ENCODE measurements at places on chromosomes 7 and 10. TPM values are rescaled to one million over a fixed set of nuclear protein-coding genes. Genes with fewer than 3 reads are reported as not detected.
A peak's percentile ranks its signal among the peaks of the same experiment; 100 is the strongest.

The TAS2R3 gene
- 0.47 TPM for total RNA-seq

The NRF1 gene
- total RNA-seq: 14.8 TPM

The ZNF853 gene
- total RNA-seq: 0.67 TPM

The TMEM176A gene
- total RNA-seq: 404 TPM

The NME8 gene
- 0.09 TPM for total RNA-seq

The CLEC2L gene
- total RNA-seq: not detected

DNA sequence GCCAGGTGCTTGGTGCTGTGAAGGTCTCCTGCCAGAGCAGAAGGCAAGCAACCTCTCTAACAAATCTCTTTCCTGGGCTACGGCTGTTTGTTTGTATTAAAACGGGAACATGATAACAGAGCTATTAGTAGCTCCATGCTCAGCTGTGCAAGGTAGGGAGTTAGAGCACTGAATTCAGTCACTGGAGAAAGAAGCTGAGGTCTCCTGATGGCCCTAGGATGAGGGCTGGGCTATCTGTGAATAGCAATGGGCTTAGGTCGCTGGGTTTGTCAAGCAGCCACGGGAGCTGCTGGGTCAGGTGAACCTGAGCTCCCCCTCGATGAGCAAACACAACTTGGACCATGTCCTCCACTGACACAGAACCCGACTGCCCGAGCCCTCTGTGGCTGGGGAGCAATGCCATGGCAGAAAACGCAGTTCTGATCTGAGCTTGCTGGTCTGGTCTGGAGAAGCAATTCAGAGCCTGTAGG lies 24.4 kb downstream of the TACC2 start:
- peaks cover 6% of the 10 kb centered on the region for H3K4me1 ChIP-seq
- peak overlapping the region; percentile 52 for H3K27ac ChIP-seq
- no peaks in the 10 kb centered on the region for H3K36me3 ChIP-seq
- H3K27me3 ChIP-seq: no peaks in the 10 kb centered on the region
- no peak overlapping the region for H3K4me3 ChIP-seq
- DNase-seq: peak; percentile 54

DNA sequence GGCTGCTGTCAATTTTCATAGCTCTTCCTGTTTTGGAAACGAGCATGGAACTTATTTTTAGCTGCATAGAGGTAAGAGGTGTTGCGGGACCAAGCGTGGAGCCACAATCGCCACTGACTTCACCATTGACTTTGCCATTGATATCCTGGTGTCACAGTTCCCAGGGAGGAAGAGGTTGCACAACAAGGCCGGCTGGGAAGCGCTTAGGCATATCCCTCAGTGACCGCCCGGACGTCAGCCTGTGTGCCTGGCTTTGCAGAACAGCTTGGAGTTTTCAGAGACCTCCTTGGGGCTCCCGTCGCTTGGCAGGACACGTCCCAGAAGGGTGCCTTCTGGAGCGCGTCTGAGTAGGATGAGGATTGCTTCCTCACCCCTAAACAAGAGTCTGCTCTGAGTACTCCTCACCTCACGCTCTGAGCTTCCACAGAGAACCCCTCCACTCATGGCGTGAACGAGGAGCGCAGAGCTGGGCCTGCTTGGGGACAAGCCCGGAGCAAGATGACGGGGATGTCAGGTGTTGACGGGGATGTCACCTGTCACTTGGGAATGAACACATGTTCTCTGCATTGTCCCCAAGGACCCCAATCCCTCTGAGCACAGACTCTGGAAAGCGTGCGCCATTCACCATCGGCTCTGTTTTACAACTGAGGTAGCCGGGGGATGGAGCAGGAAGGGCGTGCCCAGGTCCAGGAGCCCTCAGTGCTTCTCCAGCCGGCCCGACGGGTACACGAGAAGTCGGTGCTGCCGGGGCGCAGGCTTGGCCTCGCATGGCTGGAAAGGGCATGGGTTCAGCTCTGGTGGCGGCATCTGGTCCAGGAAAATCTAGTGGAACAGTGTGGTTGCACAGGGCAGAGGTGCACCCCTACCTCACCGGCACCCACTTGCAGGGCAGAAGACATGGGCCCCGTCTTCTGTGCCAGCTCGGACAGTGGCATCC lies 192.3 kb upstream of the SHH start:
- H3K4me3 ChIP-seq: no peak overlapping the region
- no peak for DNase-seq
- H3K36me3 ChIP-seq: no peaks in the 10 kb centered on the region
- H3K27me3 ChIP-seq: no peaks in the 10 kb centered on the region
- H3K27ac ChIP-seq: no peak overlapping the region

GRCh38 chr7:38541440-38541839 lies 89.7 kb downstream of the AMPH start:
- H3K27me3 ChIP-seq: no peaks in the 10 kb centered on the region
- no peaks in the 10 kb centered on the region for H3K36me3 ChIP-seq
- DNase-seq: no peak
- no peak overlapping the region for H3K4me3 ChIP-seq
- no peak overlapping the region for H3K27ac ChIP-seq
- no peaks in the 10 kb centered on the region for H3K4me1 ChIP-seq

- H3K4me1 ChIP-seq: no peaks in the 10 kb centered on the region
- no peak overlapping the region for H3K27ac ChIP-seq
- DNase-seq: no peak
- no peaks in the 10 kb centered on the region for H3K36me3 ChIP-seq
- peaks cover 3% of the 10 kb centered on the region for H3K27me3 ChIP-seq
Measured at GRCh38 chr7:37656913-37657530, 26.5 kb upstream of the GPR141 start.

- H3K4me3 ChIP-seq: no peak overlapping the region
- H3K27ac ChIP-seq: no peak overlapping the region
- H3K36me3 ChIP-seq: no peaks in the 10 kb centered on the region
- no peak for DNase-seq
- H3K4me1 ChIP-seq: no peaks in the 10 kb centered on the region
- no peaks in the 10 kb centered on the region for H3K27me3 ChIP-seq
Measured at GRCh38 chr10:47241946-47242867, 57.8 kb upstream of the GDF10 start.

GRCh38 chr10:130354976-130355795 lies 219.0 kb downstream of the GLRX3 start:
- H3K36me3 ChIP-seq: no peaks in the 10 kb centered on the region
- no peaks in the 10 kb centered on the region for H3K27me3 ChIP-seq
- H3K4me1 ChIP-seq: no peaks in the 10 kb centered on the region
- H3K27ac ChIP-seq: no peak overlapping the region

DNA sequence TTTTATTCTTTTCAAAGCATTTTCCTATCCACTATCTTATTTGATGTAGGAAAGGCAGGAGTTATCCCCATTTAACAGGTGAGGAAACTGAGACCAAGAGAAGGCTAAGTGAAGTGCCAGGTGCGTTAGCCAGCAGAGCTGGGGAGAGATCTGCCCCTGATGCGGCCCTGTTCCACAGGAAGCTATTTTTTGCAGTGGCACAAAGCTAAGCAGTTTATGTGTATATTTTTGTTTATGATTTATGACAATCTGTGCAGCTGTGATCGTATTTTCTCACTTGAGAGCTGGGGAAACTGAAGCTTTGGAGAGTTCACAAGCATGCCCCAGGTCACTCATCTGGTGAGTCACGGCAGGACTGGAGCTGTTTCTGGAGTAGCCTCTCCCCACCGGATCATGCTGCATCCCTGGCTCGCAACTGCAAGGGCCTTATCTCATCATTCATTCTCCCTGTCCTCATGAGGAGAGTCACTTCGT lies 38.8 kb downstream of the SLC29A3 start:
- H3K27me3 ChIP-seq: no peaks in the 10 kb centered on the region
- no peak overlapping the region for H3K4me3 ChIP-seq
- H3K36me3 ChIP-seq: peaks cover 3% of the 10 kb centered on the region
- H3K4me1 ChIP-seq: no peaks in the 10 kb centered on the region
- H3K27ac ChIP-seq: no peak overlapping the region
- DNase-seq: no peak

- no peaks in the 10 kb centered on the region for H3K36me3 ChIP-seq
- no peak overlapping the region for H3K27ac ChIP-seq
- peaks cover 5% of the 10 kb centered on the region for H3K4me1 ChIP-seq
- no peak for DNase-seq
- H3K27me3 ChIP-seq: no peaks in the 10 kb centered on the region
Measured at GRCh38 chr10:5284311-5285057, 80.3 kb upstream of the UCN3 start.

DNA sequence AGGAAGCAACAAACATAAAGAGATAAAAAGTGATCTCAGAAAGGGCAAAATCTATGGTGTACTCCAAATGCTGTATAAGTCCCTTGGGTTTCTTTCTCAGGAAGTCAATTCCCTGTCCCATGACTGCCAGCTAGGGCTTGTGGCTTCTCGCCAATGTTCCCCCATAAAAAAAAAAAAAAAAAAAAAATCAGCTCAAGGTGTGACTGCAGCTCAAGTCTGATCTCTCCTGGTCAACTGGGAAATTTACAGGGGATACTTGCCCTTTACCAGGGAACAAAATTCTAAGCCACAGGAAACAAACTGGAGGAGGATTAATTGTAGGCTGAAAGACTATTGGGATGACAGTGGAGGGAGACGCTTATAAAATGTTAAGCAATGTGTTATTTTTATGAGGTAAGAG lies 76.0 kb downstream of the PCGF5 start:
- H3K4me1 ChIP-seq: peaks cover 3% of the 10 kb centered on the region
- no peak for DNase-seq
- no peaks in the 10 kb centered on the region for H3K36me3 ChIP-seq
- no peak overlapping the region for H3K27ac ChIP-seq

DNA sequence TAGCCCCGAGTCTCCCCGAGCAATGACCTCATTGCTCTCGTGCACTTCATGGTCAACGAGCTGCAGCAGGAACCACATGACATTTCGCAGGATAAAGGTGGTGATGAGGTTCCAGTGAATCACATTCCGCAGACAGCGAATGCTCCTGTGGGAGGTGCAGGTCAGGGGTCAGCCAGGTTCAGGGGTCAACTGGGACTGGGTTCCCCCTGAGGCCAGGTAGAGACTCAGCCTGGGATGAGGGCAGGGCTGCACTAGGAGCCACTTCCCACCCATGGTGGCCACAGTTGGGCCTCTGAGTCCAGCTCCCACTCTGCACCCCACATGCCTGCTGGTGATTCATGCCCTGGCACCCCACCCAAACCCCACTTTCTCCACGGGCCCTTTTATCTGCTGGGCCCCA lies 17.2 kb downstream of the CRHR2 start:
- no peak overlapping the region for H3K27ac ChIP-seq
- H3K27me3 ChIP-seq: no peaks in the 10 kb centered on the region
- H3K4me3 ChIP-seq: no peak overlapping the region
- no peaks in the 10 kb centered on the region for H3K4me1 ChIP-seq
- no peak for DNase-seq
- H3K36me3 ChIP-seq: no peaks in the 10 kb centered on the region

DNA sequence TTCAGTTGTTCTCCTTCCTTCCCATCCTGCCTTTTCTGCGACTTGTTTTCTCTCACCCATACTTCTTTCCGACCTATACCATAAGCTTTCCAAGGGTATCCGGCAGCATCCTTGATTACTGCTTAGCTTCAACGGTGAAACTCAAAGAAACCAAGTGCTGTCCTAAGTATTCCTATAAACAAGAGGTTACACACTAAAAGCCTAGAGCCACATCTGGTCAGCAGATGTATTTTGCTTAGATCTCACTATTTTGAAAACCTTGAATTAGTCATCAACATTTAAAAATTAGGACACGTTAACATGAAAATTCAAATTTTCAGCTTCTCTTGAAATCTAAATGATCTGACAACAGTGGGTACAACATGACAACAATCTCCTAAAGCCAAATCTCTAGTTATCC lies 20.0 kb downstream of the ARHGAP21 start:
- H3K4me1 ChIP-seq: peaks cover 3% of the 10 kb centered on the region
- DNase-seq: no peak
- no peaks in the 10 kb centered on the region for H3K27me3 ChIP-seq
- H3K4me3 ChIP-seq: no peak overlapping the region

DNA sequence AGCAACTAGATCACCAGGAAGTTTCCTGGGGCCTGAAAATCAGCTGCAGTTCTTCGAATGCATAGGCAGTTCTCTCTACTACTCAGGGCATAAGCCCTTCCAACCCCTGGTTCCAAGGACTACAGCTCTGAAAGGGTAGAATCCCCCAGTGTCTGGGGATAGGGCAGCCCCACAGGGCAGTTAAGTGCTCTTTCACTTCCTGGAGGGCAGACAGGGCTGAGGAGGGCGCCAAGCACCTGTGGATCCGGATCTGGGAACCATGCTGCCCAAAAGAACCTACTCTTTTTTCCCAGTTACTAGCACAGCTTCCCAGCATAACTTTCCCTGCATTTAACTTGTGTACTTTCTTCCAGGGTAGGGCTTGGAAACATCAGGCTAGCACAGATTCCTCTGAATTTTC lies 41.1 kb downstream of the CXCL12 start:
- DNase-seq: no peak
- no peaks in the 10 kb centered on the region for H3K36me3 ChIP-seq
- H3K4me1 ChIP-seq: no peaks in the 10 kb centered on the region
- no peak overlapping the region for H3K27ac ChIP-seq

DNA sequence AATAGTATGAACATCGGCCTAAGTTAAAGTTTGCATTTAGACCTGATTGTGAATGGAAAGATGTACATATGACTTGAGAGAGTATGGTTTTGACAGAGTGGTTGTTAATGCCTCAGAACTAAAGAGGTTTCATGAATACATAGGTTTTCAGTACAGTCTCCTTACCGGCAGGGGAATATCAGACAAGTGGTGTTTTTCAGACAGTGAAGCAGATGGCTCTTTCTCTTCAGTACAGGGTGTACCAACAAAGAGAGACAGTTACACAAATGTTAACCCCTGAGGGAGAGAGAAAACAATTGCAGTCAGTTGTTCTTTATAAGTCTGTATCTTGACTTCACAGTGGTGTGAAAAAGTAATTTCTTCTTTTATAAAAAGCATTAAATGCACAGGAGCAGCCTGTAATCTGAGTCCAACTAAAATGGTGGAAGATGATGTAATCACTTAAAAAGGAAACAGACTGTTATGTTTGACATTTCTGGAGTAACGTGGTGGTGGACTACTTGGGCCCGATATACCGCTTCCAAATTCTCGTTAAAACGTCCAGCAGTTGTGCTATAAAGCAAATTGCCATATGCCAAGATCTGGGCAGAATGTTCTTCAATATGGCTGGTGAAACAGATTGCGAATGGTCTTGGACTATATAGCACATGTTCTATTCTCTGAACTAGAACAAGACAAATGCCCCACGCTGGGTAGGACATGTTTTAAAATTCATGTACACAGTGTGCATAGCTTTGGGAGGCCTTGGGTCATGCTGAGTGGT lies 69.2 kb downstream of the SDK1 start:
- no peaks in the 10 kb centered on the region for H3K27me3 ChIP-seq
- DNase-seq: no peak
- no peaks in the 10 kb centered on the region for H3K36me3 ChIP-seq
- H3K27ac ChIP-seq: no peak overlapping the region
